T-cell (primary cell): ENCODE measurements at places on chromosomes 7 and 10. TPM values are rescaled to one million over a fixed set of nuclear protein-coding genes. Genes with fewer than 3 reads are reported as not detected.

DNA sequence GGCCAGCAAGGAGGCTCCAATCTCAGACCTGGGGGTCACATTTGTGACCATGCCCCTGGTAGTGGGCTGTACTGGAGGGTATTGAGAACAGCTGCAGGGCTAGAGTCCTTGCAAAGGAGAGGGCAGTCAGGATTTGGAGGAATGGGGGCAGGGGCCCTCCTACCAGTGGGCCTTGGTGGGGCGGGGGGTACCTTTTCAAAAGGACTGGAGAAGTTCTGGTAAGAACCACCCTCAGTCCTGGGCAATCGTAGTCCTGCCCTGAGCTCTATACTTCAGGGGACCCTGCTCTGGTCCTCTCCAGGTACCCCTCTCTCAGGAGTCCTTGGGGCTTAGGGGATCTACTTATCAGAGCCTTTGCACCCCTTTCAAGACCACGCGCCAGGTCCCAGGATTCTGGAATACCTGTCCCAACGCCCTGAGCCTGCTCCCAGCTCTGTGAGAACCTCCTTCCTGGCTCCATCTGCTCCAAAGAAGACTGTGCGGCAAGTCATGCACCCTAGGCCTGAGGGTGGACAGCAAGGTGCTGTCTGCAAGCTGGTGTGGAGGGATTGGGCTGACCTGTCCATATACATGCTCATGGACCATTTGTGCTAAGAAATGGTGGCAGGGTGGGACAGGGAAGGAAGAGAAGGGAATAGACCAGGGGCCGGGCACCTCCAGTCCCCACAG, 134.1 kb upstream of the EEPD1 start:
- DNase-seq = no peak
- no peak overlapping the region for H3K4me3 ChIP-seq
- H3K27me3 ChIP-seq = no peaks in the 10 kb centered on the region

DNA sequence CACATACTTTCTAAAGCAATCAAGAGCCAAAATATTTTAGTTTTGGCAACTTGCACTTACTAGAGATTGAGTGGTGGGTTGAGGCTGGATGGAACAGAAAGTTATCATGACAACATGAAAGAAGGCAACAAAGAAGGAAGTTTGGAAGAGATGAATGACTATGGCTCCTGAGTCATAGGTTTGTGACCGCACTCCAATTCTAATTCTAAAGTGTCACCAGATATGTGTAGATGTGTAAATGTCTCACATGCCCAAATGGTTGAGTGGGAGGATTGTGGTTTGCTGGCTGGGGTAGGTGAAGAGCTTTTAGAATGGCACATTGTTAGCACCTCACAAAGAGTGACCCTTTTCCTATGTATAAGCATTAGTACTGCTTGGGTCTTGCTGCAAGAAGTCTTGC, 20.2 kb downstream of the TAS2R16 start:
- H3K27ac ChIP-seq = no peak overlapping the region
- H3K4me3 ChIP-seq = no peak overlapping the region
- no peaks in the 10 kb centered on the region for H3K27me3 ChIP-seq
- DNase-seq = no peak
- no peaks in the 10 kb centered on the region for H3K4me1 ChIP-seq
- no peaks in the 10 kb centered on the region for H3K36me3 ChIP-seq

DNA sequence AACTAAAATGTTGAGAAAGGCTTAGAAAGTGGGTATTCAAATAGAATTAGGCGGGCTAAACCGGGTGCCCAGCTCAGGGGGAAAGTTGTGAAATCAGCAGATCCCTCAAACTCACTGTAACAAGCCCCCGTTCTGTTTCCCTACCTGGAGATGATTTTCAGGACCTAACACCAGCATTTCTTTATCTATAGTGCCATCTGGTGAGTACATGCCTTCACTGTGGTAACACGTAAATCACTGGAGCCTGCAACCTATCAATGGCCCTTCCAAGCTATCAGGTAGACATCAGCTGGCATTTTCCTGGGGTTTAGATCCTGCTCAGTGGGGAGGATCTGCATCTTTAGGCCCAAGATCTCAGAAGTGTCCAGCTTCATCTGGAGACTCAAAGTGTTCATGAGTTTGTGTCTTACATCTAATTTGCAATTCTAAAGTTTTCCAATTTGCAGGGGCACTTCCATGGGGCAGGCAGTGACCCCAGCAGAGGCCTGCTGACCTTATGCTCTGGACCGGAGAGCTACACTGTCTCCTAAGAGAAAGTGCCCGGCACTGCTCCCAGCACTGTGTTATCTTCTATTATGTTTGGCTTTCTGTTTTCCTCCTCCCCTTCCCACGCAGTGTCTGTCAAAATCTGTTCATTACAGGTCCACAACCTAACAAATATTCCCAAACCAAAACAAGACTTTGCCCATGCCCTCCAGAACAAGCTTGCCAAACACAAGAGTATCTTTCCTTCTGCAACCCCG, 132.5 kb downstream of the LSM5 start:
- H3K4me1 ChIP-seq = no peaks in the 10 kb centered on the region
- H3K27me3 ChIP-seq = peaks cover 10% of the 10 kb centered on the region
- no peak overlapping the region for H3K4me3 ChIP-seq
- H3K36me3 ChIP-seq = no peaks in the 10 kb centered on the region

DNA sequence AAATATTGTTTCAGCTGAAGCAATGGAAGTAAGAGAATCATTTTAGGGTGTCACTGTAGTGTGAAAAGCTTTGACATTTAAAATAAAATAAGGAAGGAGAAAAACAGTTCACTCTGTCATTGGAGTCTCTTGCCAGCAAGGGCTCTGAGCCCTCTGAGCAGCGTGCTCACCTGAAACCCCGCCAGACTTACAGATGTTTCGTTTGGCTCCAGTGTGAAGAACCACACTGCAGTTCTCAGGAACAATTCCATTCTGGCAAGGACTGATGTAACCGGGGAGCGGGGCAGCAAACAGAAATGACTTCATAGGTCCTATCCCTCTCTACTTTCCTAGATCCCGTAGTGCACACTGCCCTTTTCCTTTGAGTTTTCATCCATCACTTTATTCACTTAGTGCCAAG, 164.3 kb downstream of the CELF2 start:
- H3K27ac ChIP-seq = peak overlapping the region; percentile 94
- peaks cover 53% of the 10 kb centered on the region for H3K36me3 ChIP-seq
- no peaks in the 10 kb centered on the region for H3K27me3 ChIP-seq
- no peak for DNase-seq
- H3K4me3 ChIP-seq = no peak overlapping the region
- peaks cover 59% of the 10 kb centered on the region for H3K4me1 ChIP-seq

DNA sequence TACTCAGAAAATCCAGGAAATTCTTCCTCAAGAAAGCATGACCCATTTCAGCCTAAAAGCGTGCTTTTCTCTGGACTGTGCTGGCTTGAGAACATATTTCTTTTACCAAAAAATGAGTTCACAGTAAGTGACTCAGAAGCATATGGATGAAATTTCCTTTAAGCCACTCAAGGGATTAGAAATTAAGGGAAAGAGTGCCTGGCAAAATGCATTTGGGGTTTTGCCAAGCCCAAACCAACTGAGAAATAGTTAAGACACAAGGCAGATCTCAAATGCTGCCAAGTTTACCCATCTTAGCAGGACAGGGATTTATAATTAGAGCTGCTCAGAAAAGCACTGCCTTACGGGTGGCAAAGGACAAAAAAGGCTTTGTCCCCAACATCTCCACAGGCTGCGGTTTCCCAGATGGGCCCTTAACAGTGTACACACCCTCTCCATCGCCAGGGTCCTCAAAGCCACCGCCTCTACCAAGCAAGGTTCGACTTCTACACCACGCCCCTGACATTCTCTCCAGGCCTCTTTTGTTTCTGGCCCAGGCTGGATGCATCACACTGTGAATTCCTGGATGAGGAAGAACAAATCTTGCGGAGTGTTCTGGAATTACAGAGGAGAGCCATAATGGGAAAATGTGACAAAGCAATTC, 30.1 kb upstream of the CDHR3 start:
- H3K27ac ChIP-seq = no peak overlapping the region
- H3K36me3 ChIP-seq = no peaks in the 10 kb centered on the region
- H3K4me1 ChIP-seq = no peaks in the 10 kb centered on the region

GRCh38 chr7:94452239-94452638, 57.4 kb upstream of the CASD1 start:
- H3K36me3 ChIP-seq = no peaks in the 10 kb centered on the region
- no peak overlapping the region for H3K4me3 ChIP-seq
- H3K27ac ChIP-seq = no peak overlapping the region
- DNase-seq = no peak

DNA sequence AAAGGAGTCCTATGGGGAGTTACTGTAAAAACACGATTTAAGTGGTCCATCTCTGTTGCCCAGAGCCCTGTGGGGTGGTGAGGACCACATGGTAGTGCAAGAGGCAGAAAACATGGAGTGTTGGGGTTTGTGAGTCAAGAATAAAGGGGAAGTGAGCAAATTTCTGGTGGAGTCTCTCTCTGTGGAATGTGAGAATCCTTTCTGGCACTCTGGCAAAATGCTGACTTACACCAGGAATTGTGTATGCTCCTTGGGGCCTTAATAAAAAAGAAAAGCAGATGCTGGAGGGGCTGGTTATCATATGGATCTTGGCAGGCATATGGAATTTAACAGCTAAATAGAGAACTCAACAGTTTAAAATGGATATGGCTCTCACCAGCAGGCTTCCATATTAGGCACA, 486.0 kb downstream of the TNS3 start:
- H3K36me3 ChIP-seq = no peaks in the 10 kb centered on the region
- no peak overlapping the region for H3K4me3 ChIP-seq
- H3K27ac ChIP-seq = no peak overlapping the region
- no peaks in the 10 kb centered on the region for H3K4me1 ChIP-seq
- H3K27me3 ChIP-seq = peaks cover 2% of the 10 kb centered on the region

- no peaks in the 10 kb centered on the region for H3K27me3 ChIP-seq
- H3K4me3 ChIP-seq = no peak overlapping the region
- DNase-seq = no peak
- no peaks in the 10 kb centered on the region for H3K4me1 ChIP-seq
Observed at GRCh38 chr7:29890251-29890650, 83.9 kb downstream of the WIPF3 start.

GRCh38 chr7:141557360-141557759, 6.2 kb downstream of the AGK start:
- no peaks in the 10 kb centered on the region for H3K27me3 ChIP-seq
- peak overlapping the region; percentile 67 for H3K27ac ChIP-seq
- H3K36me3 ChIP-seq = peaks cover 10% of the 10 kb centered on the region
- H3K4me1 ChIP-seq = peaks cover 15% of the 10 kb centered on the region

DNA sequence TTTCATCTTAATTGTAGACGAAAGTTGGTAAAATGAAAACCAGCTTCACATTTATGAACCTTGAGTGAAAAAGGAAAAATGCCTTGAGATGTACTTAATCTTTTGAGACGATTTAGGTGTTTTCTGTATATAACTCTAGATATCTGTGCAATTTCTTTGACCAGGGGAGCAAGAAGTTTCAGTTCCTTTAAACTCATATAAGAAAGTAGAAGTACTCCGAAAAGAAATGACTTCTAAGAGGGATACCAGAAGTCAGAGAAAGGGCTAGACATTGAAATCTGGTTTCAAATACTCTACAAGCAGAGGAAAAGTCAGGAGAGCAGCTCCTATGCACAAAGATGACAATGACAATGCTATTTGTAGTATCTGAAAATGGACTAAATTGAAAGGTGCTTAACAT, 303.7 kb downstream of the BAMBI start:
- H3K4me1 ChIP-seq = no peaks in the 10 kb centered on the region
- no peaks in the 10 kb centered on the region for H3K36me3 ChIP-seq
- no peak for DNase-seq
- H3K27ac ChIP-seq = no peak overlapping the region

DNA sequence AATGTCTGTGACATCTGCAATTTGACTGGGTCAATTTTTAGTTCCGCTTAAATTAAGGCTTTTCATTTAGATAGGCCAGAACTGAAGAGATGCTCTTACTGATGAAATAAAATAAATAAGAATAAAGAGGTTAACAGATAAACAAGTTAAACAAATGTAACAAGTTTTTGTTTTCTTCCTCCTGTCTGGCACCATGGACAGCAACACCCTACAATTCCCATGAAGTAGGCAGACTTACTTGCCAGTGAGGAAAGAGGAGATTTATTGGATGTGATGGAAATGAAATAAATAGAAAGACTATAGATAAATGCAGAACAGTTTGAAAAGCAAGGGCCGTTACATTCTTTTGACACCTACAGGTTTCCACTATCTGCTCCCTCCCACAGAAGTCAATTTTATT, 118.5 kb downstream of the AMPH start:
- no peak overlapping the region for H3K4me3 ChIP-seq
- no peaks in the 10 kb centered on the region for H3K36me3 ChIP-seq
- DNase-seq = no peak
- no peaks in the 10 kb centered on the region for H3K27me3 ChIP-seq

- peaks cover 55% of the 10 kb centered on the region for H3K36me3 ChIP-seq
- H3K4me3 ChIP-seq = no peak overlapping the region
- H3K27ac ChIP-seq = peak overlapping the region; percentile 51
- DNase-seq = no peak
- H3K27me3 ChIP-seq = no peaks in the 10 kb centered on the region
- H3K4me1 ChIP-seq = no peaks in the 10 kb centered on the region
Observed at GRCh38 chr10:119120413-119120867, 16.5 kb downstream of the DENND10 start.

DNA sequence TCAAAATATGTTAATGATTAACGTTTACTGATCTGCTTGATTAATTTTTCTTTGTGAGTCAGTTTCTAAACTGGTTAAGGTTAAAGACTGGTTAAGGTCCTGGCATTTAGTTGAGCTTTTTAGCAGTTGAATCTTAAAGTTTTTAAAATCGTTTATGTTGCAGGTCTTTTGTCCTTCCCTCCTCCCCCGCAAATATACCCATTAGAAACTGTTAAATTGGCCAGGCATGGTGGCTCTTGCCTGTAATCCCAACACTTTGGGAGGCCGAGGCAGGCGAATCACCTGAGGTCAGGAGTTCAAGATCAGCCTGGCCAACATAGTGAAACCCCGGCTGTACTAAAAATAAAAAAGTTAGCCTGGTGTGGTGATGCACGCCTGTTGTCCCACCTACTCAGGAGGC, 100.9 kb downstream of the PODXL start:
- no peaks in the 10 kb centered on the region for H3K4me1 ChIP-seq
- H3K4me3 ChIP-seq = no peak overlapping the region
- no peaks in the 10 kb centered on the region for H3K27me3 ChIP-seq
- H3K36me3 ChIP-seq = peaks cover 12% of the 10 kb centered on the region
- no peak for DNase-seq

DNA sequence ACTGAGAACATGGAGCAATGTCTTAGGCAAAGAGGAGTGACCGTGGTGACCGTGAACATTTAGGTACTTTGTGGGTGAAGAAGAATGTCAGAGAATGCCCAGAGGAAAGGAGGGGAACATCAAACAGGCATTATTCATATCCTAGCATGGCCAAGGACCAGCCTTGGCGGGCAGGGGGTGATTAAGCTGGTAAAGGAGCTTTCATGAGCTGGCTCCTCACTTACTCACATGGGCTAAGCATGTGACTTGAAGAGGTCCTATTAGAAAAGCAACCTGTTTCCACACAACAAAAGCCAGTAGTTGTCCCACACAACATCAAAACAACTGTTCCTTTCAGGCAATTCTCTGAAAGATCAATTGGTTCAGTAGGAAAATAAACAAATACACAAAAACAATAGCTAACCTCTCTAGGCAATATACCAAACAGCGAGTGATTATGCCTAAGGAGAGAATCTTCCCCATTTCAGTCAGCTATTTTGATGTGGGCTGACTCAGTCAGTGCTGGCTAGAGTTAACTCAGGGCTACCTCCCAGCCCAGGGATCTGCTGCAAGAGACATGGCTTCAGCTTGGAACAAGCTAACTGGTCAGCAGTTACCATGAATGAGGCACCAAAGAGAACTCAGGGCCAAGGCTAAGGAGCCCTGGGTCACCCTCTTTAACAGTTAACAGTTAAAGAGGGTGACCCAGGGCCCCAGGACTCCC, 283.5 kb downstream of the ARHGAP12 start:
- no peaks in the 10 kb centered on the region for H3K36me3 ChIP-seq
- DNase-seq = no peak
- H3K27ac ChIP-seq = no peak overlapping the region
- no peak overlapping the region for H3K4me3 ChIP-seq
- H3K27me3 ChIP-seq = no peaks in the 10 kb centered on the region

The UBE3C gene
- 55.1 TPM for total RNA-seq

The AEBP1 gene
- total RNA-seq = 23.1 TPM

The EFCAB10 gene
- 0.72 TPM for total RNA-seq
